ENCODE measurements at places on chromosomes 2 and 18. TPM values are rescaled to one million over a fixed set of nuclear protein-coding genes. Genes with fewer than 3 reads are reported as not detected.

Gene FBXO48
- 0.34 TPM for total RNA-seq

Gene MYOM1
- total RNA-seq: 0.19 TPM

Gene TUBB8B
- not detected for total RNA-seq

Gene CNDP1
- total RNA-seq: not detected

Gene NOL4
- total RNA-seq: not detected

Gene TMEFF2
- 0.34 TPM for total RNA-seq

Gene GYPC
- total RNA-seq: not detected

Gene C2orf74
- total RNA-seq: 16.4 TPM

Gene ICA1L
- total RNA-seq: 2.2 TPM

Gene SCYGR4
- not detected for total RNA-seq

Gene CNTNAP5
- not detected for total RNA-seq

Gene ABCG8
- not detected for total RNA-seq

Gene SLC23A3
- 0.48 TPM for total RNA-seq

Gene DHRS9
- 3.5 TPM for total RNA-seq

Gene ALPP
- 5.3 TPM for total RNA-seq

Gene SCN7A
- not detected for total RNA-seq

Gene TMEM247
- not detected for total RNA-seq

Gene REG1B
- total RNA-seq: not detected

Gene SIX2
- total RNA-seq: 0.43 TPM

Gene CRACDL
- total RNA-seq: 3.2 TPM

Gene REEP1
- 1.1 TPM for total RNA-seq

Gene ALPG
- total RNA-seq: 0.45 TPM

Gene MOGAT1
- not detected for total RNA-seq

Gene CASP8
- total RNA-seq: 35.6 TPM

Gene DBI
- 526 TPM for total RNA-seq

Gene TNS1
- 18.5 TPM for total RNA-seq

Gene BCL11A
- 0.10 TPM for total RNA-seq

Gene MRPL44
- total RNA-seq: 46.9 TPM

Gene KIF5C
- total RNA-seq: 0.39 TPM

Gene NEU2
- not detected for total RNA-seq

Gene ITGA4
- 1.6 TPM for total RNA-seq

Gene RGPD4
- 0.07 TPM for total RNA-seq

Gene SGPP2
- 0.55 TPM for total RNA-seq

Gene CELF4
- not detected for total RNA-seq

Gene KLHL30
- total RNA-seq: 0.17 TPM

Gene GAD1
- total RNA-seq: 0.71 TPM

Gene LYG1
- 1.6 TPM for total RNA-seq

Gene AQP12B
- not detected for total RNA-seq

Data from A549 treated with GW870086 at 1 μM for 4 hours (cell line).